GM12864 (cell line): ENCODE measurements at places on chromosomes 1 and 21.

DNA sequence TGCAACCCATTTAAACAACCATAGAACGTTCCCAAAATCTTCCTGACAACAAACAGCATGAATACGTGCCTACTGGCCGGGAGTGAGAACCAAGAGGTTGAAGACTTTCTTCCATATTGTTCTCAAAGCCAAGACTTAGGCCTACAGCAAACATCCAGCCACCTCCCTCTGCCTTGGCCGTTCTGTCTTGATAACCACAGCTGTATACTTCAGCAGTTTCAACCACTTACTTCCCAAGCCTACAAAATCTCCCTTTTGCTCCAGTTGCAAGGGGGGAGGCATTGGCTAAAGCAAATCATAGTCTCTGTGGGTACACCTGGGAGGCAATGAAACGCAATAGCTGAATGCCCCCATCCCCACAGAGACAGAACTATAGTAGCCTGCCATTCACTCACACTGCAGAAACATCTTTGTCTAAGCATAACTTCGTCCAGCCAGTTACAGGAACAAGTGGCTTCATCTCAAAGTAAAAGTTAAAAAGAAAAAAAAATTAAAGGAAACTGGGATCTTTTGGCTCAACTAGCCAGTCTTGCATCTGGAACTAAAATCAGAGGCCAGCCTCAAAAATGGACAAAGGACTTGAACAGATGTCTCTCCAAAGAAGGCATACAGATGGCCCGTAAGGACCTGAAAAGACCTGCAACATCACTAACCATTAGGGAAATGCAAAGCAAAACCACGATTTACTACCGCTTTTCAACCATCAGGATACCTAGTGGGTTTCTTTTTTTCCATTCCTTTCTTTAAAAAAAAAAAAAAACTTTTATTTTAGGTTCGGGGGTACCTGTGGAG is 186.0 kb downstream of the PSMG1 start:
- DNase-seq, result no peak

DNA sequence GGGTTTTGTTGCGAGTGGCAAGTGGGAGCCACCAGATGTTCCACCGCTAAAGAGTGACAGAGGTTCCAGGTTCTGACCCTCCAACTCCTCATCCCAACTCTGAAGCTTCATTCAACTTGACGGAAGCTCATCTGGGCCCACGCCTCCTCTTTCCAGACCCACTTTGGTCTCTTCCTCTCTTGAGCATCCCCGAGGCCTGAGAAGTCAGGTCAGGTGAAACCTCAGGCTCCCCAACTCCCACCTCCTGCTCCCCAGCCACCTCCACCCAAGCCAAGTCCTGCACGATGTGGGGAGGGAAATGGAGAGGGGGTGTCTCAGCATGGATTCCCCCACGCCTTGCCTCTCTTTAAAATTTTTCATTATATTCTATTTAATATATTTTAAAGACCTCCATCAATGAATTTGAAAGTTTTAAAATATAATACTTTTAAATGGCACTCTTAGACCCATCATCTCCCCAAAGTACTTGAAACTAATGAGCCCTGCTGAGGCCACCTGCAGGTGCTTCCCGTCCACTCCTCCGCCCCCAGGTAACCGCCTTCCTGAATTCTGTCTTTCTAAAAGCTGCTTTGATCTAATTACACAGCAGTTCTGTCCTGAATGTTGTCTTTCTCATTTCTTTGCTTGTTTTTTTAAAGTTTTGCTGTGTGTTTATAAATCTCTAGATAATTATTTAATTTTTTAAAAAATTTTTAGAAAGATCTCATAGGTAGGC is 238.1 kb downstream of the KAZN start:
- DNase-seq, result no peak

DNA sequence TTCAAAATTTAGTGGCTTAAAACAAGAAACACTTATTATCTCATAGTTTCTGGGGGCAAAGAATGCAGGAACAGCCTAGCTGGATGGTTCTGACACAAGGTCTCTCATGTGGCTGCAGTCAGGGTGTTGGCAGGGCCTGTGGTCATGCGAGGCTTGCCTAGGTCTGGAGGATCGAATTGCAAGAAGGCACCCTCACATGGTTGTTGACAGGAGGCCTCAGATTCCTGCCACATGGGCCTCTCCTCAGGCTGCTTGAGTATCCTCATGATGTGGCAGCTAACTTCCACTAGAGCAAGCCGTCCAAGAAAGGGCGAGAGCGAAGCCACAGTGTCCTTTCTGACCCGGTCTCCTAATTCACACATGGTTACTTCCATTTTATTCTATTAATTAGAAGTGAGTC is 6.2 kb upstream of the NRIP1 start:
- DNase-seq, result no peak

DNA sequence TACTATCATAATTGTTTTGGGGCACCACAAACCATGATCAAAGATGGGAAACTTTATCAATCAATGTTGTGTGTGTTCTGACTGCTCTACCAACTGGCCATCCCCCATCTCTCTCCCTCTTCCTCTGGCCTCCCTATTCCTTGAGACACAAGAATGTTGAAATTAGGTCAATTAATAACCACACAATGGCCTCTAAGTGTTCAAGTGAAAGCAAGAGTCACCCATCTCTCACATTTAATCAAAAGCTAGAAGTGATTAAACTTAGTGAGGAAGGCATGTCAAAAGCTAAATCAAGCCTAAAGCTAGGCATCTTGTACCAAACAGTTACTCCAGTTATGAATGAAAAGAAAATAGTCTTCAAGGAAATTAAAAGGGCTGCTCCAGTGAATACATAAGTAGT is 390.3 kb upstream of the NFIA start:
- no peak for DNase-seq
